ENCODE measurements at places on chromosomes 5 and 9.
A peak's percentile ranks its signal among the peaks of the same experiment; 100 is the strongest.

DNA sequence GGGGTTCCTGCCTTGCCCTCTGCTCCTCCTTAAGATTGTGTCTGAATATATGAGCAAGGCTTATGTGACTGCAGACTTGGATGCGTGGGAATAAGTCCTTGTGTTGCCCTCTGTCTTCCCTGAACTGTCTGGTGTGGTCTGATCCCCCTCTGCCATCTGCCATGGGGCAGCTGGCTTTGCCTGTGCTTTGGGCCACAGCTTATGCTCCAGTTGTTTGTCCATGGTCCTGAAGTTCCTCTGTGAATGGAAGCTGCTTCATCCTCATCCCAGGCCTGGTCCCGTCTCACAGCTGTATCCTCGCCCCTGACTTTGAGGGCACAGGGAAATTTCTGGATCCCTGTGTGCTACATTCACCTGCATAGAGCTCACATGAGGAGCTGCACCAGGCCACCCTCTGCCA lies 14.7 kb downstream of the IL31RA start:
- DNase-seq, result no peak

DNA sequence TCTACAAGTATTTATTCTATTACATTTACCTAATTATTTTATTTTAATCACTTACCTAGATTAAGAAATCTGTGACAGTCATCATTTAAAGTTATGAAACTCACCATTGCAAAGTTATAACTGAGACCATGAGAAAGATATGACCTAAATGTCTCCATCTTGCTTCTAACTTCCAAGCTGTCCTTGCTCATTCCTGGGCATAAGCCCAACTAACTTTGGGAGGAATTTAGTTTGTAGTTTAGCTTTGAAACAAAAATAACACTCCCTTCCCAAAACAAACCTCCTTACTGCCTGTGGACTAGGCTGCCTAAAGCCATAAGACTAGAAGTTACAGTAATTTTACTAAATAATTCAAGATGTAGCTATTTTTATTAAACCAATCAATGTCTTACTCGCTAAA lies 195.6 kb upstream of the RAI14 start:
- DNase-seq, result no peak

GRCh38 chr5:128262911-128263310 lies 179.3 kb downstream of the SLC12A2 start:
- DNase-seq, result no peak

- no peak for DNase-seq
Measured at GRCh38 chr9:94867281-94867841, 140.9 kb downstream of the AOPEP start.

DNA sequence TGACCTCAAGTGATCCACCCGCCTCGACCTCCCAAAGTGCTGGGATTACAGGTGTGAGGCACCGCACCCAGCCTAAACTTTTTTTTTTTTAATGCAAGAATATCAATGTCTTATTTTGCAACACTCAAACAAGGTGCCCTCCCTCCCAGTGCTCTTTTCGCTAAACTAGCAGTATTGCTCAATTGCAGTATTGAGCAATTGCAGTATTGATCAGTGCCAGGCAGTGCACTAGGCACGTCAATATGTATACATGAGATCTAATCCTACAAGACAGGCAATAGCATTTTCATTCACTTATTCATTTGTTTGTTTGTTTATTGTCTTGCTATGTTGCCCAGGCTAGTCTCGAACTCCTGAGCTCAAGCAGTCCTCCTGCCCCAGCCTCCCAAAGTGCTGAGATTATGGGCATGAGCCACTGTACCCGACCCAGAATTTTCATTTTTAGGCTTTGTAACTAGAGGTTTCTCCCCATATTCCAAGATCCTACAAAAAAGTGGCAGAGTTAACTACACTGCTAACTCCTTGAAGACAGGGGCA lies 94.5 kb downstream of the TTLL11 start:
- no peak for DNase-seq

- DNase-seq, result no peak
Measured at GRCh38 chr9:7011395-7012067, 253.8 kb downstream of the KDM4C start.

GRCh38 chr5:175653763-175654162 lies 4.1 kb upstream of the HRH2 start:
- no peak for DNase-seq

- DNase-seq, result no peak
Measured at GRCh38 chr5:136686192-136686872, 321.0 kb upstream of the TRPC7 start.

DNA sequence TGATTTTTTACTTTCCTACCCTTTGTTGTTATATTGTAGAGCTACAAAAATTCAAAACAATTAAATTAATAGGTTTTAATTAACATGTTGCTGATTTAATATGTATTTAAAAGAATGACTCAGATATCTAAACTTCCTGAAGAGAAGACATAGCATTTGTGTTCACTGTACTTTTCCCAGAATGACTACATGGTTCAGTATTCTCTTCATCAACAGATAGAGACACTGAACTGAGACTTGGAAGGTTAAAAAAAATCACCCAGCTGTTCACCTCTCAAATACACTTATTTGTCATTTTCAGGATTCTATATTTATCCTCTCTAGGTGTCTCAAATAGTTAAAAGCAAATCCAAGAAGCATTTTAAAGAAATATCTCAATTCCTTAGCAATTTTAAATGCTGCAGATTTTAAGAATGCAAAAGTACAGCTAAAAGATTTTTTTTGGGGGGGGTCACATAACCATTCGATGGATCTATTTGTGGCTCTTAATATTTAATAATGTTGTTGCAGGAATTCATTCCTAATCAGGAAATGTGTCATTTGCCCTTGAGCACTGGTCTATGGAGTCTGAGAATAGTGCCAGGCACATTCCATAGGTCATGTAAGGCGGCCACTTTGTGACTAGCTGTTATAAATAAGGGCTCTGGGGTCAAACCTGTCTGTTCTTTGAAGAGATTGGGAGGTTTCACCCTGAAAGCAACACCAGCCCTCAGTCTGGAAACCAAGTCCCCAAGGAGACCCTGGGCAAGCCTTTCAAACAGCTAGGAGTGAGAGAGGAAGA lies 463.1 kb downstream of the NR2F1-AS1 start:
- DNase-seq, result no peak

- DNase-seq, result no peak
Measured at GRCh38 chr5:154384480-154385235, 61.1 kb upstream of the SAP30L start.

DNA sequence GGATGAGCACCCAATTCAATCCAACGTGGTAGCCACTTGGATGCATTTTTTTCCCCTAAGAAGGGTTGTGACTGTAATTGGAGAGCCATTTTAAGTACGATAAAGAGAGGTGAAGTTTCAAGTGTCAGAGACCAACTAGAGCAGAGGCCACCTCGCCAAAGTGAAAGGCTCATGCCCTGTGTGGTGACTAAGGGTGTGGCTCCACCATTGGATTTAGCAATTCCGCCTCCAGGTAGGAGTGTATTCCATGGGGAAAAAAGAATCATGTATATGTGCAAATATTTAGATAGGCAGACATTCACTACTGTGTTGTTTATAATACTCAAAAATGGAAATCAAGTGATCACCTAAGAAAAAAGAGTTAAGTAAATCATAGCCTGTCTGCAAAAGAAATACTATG lies 53.1 kb upstream of the S1PR3 start:
- DNase-seq, result no peak

DNA sequence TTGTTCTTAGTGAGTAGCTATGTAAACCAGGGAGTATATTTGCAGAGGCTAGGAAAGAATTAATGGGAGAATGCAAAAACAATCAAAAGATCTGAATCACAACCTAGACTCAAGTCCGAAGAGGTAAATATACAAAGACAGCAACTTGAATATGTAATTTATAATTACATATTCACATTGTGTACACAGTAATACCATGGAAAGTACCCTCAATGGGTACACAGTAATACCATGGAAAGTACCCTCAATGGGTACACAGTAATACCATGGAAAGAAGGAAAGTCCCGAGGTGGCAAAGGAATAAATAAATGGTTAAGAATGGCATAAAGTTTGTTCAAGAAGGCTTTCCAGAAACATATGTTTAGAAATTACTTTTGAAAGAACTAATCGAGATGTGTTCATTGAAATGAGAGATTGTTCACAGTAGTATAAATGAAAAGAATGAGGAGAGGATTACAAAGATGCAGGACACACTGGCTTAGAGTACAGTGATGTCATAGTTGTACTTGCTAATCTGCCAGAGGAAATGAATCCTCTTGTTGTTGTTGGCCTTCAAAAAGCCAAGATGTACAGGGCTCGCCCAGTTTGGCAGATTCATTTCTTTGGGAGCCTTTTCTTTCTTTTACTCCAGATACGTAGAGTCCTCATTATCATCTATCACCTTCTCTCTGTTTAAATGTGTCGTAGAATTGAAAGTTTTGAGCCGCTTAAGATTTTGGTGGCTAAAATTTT lies 116.0 kb downstream of the UNC13B start:
- peak; percentile 74 for DNase-seq

DNA sequence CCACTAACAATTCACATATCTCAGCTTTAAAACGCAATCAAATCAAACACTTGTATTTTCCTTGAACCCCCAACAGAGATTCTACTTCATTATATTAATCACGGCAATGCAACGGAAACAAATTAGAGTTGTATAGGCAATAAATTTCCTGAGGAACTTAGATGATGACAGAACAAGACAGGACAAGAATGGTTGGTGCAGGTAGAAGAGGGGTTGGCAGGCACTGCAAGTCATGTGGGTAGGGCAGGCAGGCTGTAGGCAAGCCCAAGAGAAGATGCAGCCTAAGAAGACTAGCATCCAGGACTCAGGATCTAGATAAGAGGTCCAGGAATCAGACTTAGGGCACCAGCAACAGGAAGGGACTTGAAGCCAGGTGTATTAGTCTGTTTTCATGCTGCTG lies 16.6 kb upstream of the FEM1C start:
- no peak for DNase-seq

DNA sequence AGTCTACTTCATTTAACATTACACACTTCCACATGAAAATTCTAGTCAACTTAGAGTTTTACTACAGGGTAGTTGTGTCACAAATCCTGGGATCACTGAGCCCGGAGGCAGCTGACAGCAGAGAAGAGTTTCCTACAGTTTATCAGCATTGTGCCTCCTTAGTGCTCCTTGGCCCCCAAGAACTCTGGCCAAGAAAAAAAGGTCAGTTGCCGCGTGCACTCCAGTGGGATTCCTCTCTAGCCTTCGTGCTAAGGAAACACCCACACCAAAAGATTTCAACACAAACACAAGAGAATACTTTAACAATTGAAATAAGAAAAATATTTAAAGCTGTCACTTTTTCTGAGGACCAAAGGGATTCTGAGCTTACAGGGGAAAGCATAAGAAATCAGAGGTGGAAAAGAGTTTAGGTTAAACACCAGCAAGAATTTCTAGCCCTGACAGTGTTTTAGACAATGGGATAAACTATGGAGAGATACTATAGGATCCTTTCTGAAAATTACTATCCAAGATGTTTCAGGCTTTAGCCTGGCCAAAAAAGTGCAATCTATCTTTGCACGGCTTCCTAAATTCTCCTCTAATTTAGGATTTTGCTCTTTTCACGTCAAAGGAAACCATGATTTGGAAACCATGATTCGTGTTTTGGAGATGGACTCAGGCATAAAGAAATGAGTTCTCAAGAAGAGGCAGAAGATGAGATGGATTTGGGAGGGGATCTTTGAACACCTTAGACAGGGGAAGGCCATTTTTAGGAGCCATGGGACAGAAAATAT lies 606.8 kb downstream of the RAB3C start:
- no peak for DNase-seq

- DNase-seq, result no peak
Measured at GRCh38 chr5:170362102-170362501, 27.1 kb downstream of the KCNMB1 start.

GRCh38 chr9:88535226-88536022 lies 446 bp downstream of the NXNL2 start:
- DNase-seq, result no peak

GRCh38 chr5:78827725-78828124 lies 157.4 kb downstream of the ARSB start:
- no peak for DNase-seq

- no peak for DNase-seq
Measured at GRCh38 chr5:141942185-141942857, 15.7 kb downstream of the PCDH12 start.

DNA sequence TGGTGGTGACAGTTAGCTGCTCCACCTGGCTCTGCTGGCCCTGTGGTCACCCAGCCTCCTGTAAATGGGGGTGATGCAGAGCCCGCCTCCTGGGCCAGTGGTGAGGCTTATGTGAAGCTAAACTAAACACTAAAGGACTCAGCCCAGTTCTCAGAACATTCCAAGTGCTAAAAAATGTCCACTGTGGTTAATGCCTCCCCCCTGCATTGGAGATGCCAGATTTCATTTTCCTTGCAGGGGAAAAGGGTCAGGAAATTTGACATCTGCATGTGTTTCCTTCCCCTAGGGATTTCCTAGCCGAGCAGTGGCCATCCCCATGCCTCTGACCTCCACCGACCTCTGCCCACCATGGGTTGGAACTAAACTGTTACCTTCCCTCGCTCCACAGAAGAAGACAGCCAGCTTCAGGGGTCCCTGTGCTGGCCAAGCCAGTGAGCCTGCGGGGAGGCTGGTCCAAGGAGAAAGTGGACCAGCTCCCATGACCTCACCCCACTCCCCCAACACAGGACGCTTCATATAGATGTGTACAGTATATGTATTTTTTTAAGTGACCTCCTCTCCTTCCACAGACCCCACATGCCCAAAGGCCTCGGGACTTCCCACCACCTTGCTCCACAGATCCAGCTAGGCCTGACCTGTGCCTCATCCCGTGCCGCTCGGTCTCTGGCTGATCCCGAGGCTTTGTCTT lies 13.0 kb downstream of the CD74 start:
- DNase-seq, result no peak

GRCh38 chr5:80033513-80033912 lies 1.6 kb upstream of the THBS4 start:
- DNase-seq, result no peak

DNA sequence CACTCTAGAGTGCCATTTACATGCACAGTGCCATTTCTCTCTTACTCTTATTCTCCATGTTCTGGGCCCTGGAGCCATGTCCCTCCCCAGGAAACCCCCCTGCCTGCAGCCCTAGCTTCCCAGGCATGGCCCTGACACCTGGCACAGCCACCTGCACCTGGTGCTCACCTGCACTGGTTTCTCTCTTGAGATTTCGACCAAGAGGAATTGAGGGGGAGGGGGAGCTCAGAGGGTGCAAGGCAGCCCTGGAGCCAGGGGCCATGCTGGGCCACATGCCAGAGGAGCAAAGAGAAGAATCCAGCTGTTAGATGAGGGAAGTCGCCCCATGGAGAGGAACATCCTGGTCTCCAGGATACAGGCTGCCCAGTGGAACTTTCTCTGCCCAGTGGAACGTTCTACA lies 65.0 kb upstream of the RAPGEF1 start:
- DNase-seq, result no peak

DNA sequence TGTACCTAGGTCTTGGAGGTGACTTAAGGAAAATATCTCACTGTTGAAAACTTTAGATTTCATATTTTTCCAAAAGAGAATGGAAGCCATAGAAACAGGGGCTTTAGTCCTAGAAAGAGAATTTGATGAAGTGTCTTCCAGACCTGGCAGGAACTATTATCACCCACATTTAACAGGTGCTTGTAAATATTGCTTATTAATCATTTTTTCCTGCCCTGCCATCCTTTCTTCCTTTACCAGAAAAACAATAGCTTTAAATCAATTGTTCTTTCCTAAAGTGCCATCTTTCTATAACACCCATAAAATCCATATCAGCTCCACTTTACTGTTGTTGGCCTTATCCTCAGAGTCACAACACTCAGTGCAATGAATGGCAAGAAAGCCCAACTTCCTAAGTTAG lies 350.9 kb downstream of the YTHDC2 start:
- DNase-seq, result no peak
